T1000 (cell line): ENCODE measurements at places on chromosomes 3 and 15.

DNA sequence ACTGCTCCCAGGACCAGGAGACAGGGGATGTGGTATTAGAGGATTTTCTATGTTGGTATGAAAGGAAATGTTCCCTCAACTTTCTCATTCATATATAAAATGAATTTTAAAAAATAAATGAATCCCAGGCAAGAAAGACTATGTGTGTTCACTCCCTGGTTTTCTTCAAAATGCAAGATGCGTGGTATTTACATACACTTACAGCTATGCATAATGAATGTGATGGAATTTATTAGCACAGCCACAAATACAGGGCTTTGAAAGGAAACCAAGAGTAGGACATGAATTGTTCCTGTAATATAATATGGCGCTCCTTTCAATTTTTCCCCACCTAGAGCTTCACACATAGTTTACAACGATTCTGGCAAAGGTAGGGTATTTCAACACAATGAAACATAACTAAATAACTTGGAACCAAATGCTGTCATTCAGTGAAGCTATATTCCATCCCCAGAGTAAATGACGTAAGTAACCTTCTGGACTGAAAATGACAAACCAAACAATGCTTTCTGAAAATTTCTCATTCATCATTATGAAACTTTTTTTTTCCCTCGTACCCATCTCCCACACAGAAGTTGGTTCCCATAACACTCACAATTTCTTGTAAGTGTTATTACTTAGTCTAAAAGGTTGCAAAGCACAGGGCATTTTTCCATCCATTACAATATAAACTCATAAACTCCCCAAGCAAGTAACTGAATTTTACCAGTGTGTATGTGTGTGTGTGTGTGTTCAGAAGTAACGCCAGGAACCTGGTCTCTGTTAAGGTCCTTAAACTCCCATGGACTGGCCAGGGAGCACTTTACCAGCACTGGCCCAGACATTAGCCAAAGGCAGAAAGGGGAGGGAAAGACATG, 41.8 kb downstream of the CBLB start:
- no peak for DNase-seq

GRCh38 chr3:36906504-36907149, 38.2 kb downstream of the TRANK1 start:
- no peak for DNase-seq

GRCh38 chr15:44861917-44862316, 94.6 kb upstream of the TERB2 start:
- DNase-seq, result no peak

GRCh38 chr3:173399044-173399443, 1.5 kb downstream of the NLGN1 start:
- DNase-seq, result no peak

DNA sequence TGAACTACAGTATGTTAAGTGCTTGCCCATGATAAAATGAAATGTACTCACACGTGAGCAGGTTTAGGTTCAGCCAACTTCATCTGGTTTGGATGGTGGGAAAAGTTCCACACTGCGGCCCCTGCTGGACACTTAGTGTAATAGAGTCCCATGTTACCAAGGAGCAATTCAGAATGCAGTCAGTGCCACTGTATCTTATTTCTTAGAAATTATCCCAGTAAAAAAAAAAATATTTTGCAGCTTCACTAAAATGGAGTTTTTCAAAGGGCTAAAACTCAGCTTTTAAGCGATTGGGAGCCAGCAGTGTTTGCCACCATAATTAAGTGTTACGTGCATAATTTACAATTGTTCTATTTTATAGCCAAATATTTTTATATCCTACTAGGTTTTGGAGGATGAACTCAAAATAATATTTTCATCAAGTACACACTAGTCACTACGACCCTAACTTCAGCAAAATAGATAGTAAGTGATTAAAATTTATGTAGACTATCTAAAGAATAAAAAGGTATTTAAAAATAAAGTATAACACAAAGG, 371.7 kb upstream of the GBE1 start:
- DNase-seq, result no peak

DNA sequence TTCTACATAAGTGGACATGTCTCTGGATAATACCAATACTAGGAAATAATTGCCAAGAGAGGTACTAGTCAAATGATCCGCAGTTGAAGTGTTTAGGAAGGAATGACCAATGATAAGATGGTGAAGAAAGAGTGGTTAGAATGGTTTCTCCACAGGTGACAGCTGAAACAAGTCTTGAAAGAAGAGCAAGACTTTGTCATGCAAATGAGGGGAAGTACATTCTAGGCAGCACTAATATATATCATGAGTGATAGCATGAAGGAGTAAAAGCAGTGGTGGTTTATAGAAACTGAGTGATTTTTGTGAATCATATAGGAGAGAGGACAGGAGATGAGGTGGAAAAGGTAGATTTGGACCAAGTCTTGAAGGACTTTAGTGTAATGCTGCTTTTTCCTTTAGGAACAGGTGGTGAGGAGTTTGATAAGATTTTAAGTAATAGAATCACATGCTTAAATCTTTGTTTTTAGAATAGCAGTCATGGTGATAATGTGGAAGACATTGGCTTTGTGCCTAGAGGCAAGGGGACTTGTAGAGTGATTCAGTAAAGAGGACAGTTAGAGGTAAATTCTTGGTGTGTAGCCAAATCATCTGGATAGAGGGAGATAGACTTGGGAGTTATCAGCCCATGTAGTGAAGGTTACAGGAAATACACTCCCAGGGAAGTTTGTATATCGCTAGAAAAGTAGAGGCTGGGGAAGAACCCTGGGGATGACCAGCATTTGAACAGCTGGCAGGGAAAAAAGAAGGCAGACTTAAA, 31.9 kb downstream of the SLMAP start:
- no peak for DNase-seq

DNA sequence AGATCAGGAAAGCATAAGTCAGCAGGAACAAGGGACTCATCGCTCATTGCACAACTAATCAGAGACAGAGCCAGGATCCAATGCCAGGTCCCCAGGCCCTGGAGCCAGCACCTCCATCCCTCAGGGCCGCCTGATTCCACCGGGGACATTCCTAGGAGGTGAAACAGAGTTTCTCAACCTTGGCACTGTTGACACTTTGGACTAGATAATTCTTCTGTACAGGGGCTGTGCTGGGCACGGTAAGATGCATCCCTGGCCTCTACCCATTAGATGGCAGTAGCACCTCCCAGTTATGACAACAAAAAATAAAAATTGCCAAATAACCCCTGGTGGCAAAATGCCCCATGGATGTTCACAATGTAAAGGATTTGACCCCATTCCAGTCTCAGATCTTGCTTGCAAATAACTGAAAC, 127.7 kb downstream of the MTHFS start:
- no peak for DNase-seq

DNA sequence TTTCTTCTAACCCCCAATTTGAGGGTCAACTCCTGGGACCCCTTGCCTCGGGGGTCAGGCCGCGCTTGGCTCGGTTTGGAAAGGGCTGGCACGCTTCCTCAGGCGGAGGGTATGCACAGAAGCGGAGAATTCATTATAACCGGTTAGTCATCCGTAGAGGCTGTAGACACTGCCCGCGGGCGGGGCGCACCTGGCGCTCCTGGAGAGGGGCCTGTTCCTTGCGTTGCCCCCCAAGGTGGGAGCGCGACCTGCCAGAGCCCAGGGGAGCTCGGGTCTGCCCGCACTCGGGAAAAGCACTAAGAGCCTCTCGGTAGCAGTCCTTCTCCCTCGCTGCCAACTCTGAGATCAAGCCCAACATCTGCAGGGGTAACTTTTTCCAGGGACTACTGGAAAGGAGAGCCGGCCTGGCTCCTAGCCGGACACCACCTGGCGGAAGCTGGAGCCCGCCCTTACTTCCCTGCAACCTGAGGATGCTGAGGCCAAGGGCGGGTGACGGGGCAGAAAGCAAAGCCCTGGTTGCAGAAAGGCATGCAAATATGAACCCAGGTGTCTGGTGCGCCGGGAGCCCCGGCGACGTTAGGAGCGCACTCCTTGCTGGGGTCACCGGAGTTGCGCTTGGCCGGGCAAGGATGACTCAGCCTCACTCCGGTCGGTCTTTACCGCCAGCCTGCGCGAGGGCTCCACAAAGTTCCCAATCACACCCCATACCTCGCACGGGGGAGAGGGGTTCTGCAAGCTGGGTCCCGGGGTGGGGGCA, 1.5 kb upstream of the CACNA2D3 start:
- DNase-seq, result no peak

GRCh38 chr3:113329757-113330156, 111.5 kb downstream of the CFAP44 start:
- no peak for DNase-seq

DNA sequence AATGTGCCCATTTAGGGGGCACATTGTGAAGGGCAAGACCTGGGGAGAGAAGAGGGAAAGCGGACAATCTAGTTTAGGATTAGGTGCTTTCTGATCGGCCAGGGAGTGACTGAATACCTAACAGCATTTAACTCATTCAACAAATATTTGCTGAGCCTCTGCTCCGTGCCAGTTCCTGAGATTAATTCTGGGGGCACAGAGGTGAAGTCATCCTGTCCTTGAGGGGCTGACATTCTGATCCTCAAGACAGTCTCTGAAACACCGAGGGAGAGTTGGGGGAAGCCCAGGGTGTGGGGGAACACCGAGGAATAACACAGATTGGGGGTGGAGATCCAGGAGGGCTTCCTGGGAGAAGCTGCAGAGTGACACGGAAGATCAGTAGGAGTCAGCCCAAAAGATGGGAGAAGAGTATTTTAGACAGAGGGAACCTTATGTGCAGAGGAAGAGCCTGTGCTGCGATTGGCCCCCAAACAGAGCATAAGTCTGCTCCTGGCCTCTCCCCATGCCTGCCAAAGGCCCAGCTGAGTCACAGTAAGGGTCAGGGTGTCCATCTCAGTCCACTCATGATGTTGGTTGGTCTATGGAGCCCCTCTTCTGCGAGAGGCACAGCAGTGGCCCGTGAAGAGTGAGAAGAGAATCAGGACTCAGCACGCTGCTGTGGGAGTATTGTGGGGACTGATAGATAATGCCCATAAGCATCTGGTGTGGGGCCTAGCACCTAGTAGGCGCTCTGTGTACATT, 60.2 kb downstream of the AMOTL2 start:
- no peak for DNase-seq

DNA sequence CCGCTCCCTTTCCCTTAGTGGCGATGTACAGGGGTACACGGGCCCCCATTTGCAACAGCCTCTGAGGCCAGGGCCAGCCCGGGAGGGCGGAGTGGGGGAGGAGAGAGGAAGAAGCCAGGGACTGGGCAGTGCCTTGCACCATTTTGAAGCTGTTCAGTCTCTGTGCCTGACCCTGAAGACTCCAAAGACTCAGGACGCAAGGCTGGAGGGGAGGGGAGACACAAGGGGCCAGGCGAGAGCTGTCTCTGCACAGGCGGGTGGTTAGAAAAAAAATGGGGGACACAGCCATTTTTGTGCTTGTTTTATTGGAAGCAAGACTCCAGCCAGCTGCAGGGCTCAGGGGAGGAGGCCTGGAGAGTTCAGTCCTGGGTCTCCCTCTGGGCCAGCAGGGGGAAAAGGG, 1.6 kb downstream of the RPP25 start:
- DNase-seq, result no peak

- DNase-seq, result no peak
Observed at GRCh38 chr15:41161336-41161735, 45.3 kb upstream of the INO80 start.

GRCh38 chr3:52269776-52270175, 8.7 kb downstream of the WDR82 start:
- no peak for DNase-seq
